Dermis blood vessel endothelial cell (primary cell): ENCODE measurements at places on chromosomes 1 and 21. TPM values are rescaled to one million over a fixed set of nuclear protein-coding genes. Genes with fewer than 3 reads are reported as not detected.

DNA sequence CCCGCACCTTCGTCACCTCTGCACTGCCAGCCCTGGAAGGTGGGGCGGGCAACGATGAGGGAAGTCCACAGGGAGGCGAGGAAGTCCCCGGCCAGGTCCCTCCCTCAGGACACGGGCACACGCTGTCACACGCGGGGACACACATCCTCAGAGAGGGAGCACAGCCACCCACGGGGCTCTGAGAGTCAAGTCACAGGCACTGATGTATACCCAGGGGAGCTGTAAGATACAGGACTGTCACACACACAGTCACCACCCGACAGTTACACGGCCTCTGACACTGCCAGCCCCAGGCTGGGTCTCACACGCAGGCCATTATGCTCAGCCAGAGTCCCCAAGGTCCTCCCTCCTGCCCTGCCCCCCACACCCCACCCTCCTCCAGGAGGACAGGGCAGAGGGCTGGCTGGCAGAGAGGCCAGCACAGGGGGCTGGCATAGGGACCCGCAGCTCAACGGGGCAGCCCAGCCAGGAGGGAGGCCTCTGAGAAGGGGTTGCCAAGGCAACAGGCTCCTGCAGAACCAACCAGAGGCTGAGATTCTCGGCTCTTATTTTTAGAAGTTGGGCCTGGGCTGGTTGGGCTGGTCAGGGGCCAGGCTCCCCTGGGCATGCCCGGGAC lies 17.7 kb upstream of the ADGRB2 start:
- DNase-seq, result no peak

- DNase-seq, result peak; percentile 64
These were observed 74.7 kb downstream of the NTPCR start for GRCh38 chr1:233025157-233025556.

DNA sequence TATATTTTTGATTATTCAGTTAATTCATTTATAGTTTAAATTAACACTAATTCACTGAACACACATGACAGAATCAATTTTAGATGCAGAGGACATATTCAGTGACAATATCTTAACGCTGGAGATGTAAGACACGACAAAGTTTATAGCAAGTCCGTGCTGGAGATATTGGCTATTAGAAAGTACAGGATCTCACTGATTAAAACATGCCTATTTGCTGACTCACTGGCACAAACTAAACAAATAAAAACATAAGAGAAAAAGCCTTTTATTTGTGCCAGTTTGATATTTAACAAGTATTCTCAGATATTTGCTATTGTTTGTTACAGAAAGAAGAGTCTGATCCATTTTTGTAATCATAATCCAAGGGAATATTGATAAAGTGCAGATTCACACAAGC lies 1122.9 kb upstream of the B3GALT2 start:
- DNase-seq, result no peak

DNA sequence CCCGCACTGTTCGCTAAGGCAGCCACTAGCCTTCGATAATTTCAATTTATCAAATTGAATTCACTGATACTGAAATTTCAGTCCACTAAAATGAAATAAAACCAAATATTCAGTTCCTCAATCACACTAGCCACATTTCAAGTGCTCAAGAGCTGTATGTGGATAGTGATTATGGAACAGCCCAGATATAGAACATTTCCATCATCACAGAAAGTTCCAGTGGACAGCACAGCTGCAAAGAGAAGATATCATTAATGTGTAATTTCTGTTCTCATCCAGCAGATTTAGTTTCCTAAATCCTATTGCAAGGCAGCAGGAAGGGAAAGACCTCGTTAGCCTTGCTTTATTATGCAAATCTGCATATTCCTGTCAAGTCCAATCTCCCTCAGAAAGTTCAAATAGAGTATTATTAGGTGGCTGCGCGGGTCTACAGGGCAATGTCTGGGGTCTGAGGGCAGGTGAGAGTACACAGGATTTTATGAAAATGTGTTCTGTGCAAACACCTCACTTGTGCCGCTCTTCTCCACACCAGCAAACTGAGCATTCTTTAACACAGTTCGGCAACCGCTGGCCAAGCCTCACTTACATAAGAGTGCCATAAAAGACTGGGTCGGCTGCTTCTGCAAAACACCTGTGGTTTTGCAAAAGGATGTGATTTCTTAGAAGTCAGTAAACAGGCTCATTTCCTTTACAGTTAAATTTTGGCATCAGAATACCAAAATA lies 22.4 kb downstream of the CAPZB start:
- DNase-seq, result no peak

DNA sequence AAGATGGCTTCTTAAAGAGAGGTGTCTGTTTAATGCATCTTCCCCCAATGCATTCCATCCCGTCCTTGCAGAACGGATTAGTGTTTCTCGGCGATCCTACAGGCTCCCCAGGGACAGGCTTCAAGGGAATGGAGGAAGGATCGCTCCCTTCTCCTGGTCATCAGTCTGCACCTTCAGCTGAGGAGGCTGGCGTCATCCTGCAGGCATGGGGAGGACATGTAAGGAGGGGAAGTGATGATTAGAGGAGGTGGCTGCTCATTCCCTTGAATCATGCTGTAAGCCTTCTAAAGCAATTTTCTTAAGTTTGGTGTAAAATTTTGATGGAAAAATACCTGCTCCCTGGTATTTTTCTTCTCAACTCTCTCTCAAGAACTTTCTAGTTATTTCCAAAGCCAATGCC lies 603.6 kb downstream of the NPHP4 start:
- DNase-seq, result no peak

GRCh38 chr1:60133000-60133673 lies 59.6 kb upstream of the C1orf87 start:
- DNase-seq, result peak; percentile 18

Gene TSPEAR
- total RNA-seq, result 0.47 and 1.0 TPM in 2 replicates

- no peak for DNase-seq
These were observed 64.3 kb downstream of the ARHGEF16 start for GRCh38 chr1:3518756-3519155.

GRCh38 chr1:234597894-234598293 lies 12.1 kb downstream of the IRF2BP2 start:
- peak; percentile 78 for DNase-seq

DNA sequence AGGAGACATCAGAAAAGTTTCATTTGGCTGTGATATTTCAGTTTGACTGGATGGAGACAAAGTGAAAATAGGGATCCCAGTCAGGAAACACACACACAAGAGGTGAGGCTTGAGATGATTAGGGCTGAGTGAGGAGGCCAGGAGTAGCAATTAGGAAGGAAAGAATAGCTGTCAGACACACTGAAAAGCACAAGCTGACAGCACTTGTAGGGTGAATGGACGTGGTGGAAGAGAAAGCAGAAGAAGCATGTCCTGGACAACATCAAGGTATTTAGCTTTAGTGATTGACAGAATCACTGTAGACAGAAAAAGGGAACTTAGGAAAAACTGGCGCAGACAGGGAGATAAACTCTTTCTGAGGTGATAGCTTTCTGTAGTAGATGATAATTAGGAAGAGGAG lies 347.7 kb downstream of the TGFB2 start:
- no peak for DNase-seq

- DNase-seq, result peak; percentile 100
These were observed at the start of gene ENSA for GRCh38 chr1:150629115-150629928. TSS of gene ENSA (minus strand) at chr1:150629612. CDS start at chr1:150629470, 142 bp downstream.

Gene CLDN17
- not detected in 2 replicates for total RNA-seq

Gene SPRR2E
- not detected in 2 replicates for total RNA-seq

DNA sequence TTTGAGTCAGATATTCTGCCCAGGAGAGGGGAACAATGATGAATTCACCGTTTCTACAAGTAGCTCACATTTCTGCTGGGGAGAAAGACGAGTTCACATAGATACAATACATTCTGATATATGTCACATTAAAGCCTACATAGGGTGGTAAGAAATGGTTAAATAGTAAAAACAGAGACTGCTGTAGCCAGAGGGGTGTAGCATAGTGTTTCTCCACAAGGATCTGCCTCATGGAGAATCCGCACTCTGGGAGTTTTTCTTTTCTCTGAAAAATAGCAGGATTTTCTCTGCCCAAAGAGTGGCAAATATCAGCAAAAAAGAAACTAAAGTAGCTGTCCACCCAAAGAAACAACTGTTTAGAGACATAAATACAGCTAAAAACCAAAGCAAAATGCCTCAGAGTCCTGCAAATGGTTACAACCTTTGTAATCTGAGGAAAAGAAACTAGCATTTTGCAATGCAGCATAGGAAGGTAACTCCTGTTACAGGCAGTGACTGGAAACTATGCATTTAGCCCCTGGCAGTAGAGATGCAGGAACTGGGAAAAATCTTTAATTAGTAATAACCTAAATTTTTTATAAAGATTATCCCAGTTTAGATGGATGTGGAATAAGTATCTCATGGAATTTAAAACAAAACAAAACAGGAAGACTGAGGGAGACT lies 1126.7 kb upstream of the ADGRL2 start:
- no peak for DNase-seq

GRCh38 chr21:42073145-42074099 lies 2.3 kb downstream of the UMODL1 start:
- peak; percentile 10 for DNase-seq
